ENCODE measurements at places on chromosomes 2 and 18.

- no peak for DNase-seq
These were observed 128.3 kb upstream of the ETAA1 start for GRCh38 chr2:67268797-67269196.

GRCh38 chr2:134142341-134142738 lies 111.5 kb upstream of the MGAT5 start:
- DNase-seq, result no peak

DNA sequence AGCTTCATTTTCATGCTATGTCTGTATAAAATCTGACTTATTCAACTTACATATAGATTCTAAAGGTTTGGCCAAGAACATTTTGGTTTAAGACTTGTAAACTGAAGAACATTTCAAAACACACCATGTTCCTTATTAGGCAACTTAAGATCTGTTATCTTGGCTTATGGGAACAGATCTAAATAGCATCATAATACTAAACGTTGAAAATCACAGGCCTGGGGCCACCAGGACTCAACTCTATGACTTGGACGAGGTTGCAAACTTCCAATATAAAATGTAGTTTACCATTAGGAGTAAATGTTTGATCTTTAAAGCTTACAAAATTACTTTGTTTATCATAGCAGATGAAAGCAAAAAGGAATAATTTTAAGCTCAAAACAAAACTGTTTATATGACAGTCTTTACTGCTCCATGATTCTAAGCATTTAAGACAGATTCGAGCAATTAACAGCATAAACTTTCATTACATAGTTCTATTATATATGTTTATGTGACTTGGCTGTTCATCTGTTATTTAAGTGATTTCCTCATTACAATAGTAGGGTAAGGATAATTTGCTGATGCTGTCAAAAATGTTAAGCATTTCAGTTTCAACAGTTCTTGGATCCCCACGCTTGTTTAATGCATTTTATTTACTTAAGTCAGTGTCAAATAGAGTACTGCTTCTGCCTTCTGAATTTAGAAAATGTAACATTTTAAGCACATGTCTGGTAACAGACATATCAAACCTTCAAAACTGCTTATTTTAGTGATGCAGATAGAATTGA lies 8.3 kb downstream of the TCF4 start:
- no peak for DNase-seq

DNA sequence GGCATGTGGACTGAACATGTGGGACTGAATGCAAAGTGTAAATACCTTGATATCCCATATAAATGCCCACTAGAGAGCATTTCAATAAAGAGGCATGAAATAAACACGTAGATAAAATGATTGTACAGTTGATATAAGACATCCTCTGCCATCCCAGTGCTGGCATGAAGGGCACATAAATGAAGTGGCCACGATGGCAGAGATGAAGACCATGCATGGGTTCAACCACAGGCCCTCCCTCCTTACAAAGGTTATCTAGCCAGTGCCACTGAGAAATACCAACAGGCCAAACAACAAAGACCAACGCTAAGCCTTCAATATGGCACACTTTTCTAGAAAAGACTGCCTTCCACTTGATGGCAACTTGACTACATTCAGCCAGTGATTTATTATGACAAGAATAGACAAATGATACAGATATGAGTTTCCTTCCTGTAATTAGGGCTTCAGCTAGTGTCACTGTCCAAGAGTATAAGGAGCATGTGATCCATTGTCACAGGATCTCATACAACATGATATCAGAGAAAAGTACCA lies 493.9 kb upstream of the MAP2 start:
- DNase-seq, result no peak

DNA sequence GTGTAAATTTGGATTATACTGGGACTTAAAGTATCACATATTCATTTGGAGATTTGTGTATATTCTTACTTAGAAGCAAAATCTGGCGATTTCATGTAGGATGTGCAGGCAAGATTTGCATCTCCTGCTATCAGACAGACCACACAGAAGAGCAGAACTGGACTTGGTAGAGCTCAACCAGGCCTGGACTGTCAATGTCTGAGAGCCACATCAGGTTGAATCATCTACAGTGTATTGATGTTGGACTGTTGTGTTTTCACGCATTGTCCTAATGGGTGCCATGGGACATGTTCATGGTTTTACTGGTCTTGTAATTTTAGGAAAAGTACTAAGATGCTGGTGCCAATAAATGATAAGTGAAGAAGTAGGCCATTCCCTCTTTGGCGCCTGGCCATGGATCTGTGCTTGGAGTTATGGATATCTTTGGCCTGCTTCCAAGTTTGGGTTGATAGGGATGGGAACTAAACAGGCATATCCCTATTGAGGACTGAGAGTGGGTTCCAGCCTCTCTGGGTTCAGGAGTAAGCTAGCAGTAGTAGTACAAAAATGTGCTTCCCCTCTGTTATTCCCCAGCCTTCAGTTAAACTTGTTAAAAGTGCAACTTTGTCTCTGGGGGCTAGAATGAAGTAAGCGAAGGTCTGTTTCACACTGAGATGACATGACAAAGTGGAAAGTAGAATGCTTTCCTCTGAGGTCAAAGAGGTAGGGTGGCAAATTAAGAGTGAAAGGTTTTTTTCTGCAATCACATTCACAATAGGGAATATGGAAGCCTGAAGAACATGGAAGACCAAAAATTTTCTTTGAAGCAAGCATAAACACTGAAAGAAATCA lies 49.2 kb upstream of the NEMP2 start:
- no peak for DNase-seq

DNA sequence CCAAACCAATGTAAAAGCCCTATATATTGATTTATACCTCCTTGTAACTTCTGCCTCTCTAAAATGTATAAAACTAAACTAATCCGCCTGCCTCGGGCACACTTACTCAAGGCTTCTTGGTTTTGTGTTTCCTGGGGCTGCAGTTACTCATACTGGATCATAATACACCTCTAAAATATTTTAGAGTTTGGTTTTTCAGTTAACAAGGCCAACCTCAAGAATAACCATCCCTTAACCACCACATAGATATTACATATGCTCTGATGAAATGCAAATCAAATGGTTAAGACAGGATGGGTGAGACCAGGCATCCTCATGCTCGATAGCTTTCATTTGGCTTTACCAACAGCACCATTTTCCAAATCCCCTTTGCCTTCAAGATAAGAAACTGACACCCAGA lies 46.4 kb downstream of the UXS1 start:
- no peak for DNase-seq

DNA sequence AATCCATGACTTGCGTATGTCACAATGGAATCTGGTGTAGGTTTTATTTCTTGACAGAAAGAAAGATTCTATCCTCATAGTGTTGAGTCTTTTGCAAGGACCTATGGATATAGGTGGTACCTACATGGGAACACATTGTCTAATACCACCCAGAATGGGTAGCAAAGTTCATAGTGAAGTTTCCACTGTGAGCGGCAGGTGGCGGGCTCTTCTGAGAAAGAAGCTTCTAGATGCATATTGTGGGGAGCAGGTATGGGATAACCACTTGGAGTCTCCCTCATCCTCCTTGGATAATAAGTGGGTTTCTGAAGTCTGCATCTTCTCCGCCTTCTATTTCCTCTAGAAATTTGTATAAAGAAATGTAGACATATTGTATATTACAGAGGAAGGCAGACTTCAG lies 44.9 kb downstream of the LINC00305 start:
- no peak for DNase-seq

DNA sequence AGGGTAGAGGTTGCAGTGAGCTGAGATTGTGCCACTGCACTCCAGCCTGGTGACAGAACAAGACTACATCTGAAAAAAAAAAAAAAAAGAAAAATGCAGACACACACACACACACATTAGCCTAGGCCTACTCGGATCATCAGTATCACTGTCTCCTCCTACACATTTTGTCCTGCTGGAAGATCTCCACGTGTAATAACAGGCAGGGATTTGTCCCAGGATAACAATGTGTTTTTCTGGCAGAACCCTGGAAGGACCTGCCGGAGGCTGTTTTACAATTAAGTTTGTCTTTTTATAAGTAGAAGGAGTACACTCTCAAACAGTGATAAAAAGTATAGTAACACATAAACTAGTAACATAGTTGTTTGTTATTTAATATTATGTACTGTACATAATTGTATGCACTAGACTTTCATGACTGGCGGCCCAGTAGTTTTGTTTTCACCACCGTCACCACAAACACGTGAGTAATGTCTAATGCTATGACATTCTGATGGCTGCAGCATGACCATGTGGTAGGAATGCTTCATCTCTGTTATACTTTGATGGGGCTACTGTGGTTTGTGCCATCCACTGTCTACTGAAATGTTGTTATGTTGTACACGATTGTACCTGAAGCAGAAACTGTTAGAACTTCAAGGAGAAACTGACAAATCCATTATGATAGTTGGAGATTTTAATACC lies 130.6 kb downstream of the ATP9B start:
- DNase-seq, result no peak

GRCh38 chr2:145812165-145812554 lies 1292.2 kb upstream of the ZEB2 start:
- DNase-seq, result no peak

- DNase-seq, result no peak
These were observed 67.7 kb downstream of the FAM210A start for GRCh38 chr18:13658436-13659204.

DNA sequence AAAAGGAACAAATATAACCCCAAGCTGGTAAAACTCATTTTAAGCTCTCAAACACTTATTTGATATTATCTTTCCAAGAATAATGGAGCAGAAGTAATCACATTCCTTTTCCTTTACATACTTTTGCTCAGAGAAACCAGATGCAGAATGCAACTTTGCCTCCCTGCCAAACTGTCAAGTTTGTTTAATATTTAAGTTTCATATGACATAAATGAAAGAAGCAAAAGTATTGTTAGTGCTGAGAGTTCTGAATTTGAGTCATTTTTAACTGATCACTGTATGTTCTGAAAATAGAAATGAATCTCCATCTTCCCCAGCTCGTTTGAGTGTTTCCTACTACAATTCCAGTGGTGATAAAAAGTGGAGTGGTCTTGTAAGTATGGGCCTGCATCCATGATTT lies 423.4 kb downstream of the PID1 start:
- no peak for DNase-seq

DNA sequence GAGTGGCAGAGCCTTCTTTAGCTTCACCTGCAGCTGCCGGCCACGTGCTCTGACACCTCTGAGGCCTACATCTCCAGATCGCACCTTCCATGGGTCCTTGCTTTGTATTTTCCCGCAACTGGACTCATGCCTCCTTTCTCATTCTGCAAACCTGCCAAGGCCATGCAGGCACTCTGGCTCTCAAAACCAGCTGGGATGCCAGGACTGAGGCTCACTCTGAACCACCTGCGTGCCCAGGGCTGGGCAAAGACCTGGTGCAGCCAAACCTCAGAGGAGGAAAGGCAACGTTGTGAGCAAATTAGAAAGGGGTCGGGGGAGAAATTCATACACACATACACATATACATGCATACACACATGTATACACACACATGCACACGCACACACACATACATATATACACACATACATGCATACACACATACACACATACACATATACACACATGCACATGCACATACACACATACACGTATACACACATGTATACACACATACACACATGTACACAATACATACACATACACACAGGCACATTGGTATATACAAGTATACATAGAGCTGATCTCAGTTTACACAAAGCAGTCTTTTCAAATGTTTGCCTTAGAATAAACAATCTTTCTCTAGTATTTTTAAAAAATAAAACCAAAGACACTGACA lies 125.2 kb downstream of the RTP5 start:
- DNase-seq, result no peak

DNA sequence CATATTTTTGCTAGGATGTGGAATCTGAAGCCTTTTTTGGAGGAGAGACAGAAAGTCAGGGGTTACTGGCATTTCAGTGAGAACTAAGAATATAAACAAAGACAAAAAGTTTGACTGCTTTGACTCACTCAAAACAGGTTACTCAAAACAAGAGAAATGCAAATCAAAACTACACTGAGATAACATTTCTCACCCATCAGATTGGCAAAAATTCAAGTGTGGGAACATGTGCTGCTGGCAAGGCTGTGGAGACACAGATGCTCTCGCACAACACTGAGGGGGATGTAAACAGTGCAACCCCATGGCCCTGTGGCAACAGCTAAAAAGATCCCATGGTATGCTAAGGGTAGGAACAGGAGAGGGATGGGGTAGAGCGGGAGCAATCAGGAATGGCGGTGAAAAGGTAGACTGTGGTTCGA lies 86.6 kb downstream of the DTNB start:
- peak; percentile 17 for DNase-seq

- DNase-seq, result no peak
These were observed 4.5 kb downstream of the LPIN1 start for GRCh38 chr2:11750917-11751316.

- no peak for DNase-seq
These were observed 143.6 kb downstream of the TDRD15 start for GRCh38 chr2:21267232-21267835.

DNA sequence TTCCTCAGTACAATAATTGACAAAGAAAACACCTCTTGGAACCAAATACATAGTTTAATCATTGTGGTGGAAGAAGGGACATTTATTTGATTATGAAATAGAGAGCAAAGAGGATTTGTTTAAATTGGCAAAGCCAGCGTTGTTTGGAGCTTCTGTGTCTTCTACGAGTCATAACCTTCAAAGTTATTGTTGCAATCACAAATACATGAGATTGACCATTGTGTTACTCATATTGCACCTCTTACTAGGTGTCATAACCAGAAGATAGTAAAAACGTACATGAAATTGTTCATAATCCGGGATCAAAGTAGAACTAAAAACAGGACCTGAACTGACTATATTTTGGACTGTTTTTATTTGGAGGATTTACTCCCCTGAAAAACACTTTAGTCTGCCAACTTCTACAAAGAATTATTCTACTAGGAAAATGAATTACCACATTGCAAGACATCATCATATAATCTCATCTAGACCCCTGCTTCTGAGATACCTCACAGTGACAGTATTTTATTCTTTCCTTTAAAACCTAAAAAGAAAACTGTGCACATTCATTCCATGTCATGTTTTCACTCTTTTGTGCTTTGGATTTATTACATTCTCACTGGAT lies 151.7 kb upstream of the KLF7 start:
- DNase-seq, result no peak

DNA sequence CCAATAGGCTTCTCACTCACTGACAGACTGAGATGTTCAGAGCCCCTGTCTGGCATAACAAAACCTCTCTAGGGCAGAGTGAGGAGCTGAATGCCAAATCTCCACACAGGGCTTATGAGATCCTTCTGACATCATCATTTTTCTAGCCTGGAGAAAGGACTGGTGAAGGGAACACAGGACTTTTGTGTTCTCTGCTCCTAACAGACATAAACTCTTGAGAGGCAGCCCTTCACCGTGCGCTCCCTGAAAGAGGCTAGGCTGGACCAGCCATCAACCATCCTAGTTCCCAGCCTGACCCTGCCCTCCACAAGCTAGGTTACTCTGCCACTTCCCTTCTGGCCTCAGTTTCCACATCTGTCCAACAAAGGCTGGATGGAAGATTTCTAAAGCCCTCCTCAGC lies 141.9 kb downstream of the SUCLG1 start:
- no peak for DNase-seq

DNA sequence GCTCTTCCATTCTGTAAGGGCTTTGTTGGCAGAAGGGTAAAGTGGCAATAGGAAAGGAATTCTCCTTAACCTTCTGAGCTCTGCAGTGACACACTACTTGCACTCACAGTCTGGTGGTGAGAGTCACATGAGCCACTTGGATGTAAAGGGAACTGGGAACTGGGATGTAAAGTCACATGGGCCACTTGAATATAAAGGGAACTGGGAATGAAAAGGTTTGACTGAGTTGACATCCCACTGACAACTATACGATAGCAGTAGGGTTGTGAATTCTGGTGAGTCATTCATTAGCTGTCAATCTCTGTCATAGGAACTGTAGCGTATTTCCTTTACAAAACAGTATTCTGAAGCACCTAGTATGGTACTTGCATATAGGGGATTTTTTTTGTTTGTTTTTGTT lies 5.5 kb downstream of the RPE start:
- no peak for DNase-seq
